ENCODE measurements at places on chromosomes 11 and 22.

DNA sequence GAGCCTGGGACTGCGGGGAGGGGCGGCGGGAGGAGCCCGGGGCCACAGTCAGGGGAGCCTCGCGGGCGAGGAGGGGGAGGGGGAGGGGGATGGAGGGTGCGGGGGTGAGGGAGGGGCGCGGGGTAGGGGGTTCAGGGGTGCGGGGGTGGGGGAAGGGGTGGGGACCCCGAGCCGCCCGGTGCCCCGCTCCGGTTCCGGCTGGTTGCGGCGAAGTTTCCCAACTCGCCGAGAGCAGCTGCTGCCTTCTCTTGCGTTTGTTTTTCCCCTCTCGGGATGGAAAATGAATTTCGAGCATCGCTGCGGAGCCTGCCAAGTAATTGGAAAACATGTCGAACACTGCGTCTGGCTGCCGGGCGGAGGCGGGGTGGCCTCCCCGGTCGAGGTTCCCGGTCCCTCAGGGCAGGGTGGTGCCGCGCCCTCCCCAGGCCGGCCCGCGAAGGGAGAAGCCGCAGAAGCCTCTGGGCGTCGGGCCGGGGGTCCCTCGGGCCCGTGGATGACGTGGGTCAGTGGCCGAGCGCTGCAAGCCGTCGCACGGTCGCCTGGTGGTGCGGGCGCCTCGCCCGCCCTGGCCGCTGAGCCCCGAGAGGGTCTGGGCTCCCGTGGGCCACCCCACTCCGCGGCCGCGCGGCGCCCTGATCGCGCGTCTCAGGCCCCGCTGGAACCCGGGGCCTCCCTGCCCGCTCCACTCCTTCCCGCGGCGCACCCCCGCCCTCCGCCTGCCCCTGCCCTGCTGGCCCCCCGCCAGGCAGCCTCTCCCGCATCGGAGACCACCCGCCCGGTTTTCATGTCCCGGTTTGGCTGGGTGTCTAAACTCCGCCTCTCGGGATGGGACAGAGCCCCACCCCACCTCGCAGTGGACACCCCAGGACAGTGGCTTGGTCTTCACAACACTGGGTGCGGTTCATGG, 12.1 kb downstream of the SPATA19 start:
- DNase-seq: no peak

GRCh38 chr11:117906126-117906525, 23.1 kb downstream of the TMPRSS13 start:
- DNase-seq: no peak

DNA sequence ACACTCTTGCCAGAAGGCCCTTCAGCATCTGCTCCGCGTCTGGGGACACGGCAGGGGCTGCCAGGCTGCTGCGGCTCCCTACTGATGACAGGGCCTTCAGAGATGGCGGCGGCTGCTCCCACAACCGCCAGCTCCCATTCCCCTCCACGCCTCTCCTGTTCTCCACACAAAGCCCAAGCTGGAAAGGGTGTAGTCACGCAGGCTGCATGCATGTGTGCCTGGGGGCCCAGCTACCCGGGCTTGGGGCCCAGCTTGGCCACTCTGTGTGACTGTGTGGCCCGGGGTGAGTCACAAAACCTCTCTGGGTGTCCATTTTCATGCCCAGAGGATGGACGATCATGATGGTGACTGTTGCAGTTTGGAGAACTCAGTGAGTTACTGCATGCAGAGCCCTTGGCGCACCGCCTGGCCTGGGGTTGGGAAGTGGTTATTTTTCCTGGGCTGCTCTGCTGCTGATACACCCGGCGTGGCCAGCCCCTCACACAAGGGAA, 31.7 kb upstream of the PARVB start:
- DNase-seq: no peak

DNA sequence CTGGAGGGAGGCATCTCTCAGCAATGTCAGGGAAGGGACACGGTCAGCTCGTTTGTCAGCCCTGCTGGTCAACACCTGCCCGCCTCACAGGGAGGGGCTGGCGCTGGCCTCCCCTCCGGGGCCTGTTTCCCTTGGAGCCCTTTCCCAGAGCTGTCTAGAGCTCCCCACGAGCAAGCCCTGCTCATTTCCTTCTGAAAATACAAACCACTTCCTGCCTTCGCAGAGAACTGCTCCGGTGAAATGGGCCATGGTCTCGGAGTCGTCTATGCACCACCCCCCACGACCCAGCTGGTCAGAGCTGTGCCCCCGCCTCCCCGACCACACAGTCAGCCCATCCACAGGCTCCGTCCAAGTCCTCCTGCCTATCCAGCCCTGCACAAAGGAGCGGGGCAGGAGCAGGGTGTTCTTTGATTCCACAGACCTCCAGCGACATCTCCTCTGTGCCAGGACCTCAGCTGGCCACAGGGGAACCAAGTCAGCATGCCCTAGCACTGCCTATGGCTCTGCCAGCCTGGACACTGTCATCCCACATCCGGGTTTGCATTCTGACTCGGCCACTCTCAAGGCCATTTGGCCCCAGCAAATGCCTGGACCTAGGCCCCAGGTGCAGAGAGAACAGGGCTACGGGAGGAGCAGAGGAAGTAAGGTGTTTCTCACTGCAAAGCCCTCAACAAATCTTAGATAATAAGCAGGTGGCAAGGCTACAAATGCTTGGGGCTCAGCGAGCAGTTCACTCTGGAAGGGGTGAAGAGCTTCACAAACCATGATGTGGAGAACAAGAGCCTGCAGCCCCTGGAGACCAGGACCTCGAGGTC, 82.1 kb upstream of the WNT11 start:
- peak; percentile 39 for DNase-seq

GRCh38 chr11:68402355-68403031, 58.1 kb upstream of the PPP6R3 start:
- no peak for DNase-seq

DNA sequence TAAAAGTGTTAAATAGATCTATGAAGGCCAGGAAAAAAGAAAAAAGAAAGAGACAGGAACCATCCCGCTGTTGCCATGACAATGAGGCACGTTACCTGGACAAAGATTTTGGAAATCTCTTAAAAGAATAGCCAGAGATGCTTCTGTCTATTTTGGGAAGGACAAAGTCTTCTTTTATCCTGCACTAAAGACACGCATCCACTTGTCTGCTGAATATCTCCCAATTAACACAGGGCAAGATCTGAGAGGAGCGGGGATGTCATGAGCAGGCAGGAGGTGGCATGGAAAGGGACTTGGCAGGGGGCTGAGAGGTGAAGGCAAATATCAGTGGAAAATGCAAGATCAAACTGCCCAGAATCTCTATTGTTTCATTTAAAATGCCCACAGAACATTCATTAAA, 153.8 kb upstream of the BLID start:
- DNase-seq: no peak

DNA sequence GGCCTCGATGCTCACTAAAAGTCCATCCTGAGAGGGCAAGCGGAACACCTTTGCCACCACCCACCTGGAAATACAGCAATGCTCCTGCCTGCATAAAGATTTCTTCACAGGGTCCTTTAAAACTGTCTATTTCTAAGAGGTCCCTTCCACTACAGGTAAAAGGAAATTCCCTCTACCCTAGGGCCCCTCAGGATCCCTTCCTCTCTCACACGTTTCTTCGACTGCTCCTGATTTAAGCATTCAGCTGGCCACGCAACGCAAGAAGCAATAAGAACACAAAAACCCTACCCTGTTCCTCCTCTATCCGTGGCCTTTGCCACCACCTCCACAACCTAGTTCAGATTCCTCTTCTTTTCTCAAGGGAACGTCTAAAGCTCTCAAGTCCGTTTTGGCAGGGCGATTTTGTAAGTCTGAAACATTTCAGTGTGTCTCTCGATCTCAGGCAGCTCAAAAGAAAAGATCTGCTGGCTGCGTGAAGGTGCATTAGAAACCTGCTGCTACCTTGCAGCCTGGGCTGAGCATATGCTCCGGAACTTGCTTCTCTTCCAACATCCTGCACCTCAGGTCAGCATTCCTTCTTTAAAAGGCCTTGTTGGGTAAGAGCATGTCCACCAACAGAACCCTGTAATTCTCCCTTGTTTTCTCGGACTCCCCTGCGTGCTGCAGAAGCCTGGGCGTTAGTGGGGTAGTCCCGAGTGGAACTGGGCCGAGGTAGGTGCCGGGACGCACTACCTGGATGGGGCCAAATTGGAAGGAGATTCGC, 1.6 kb downstream of the LGR4 start:
- no peak for DNase-seq

- no peak for DNase-seq
Measured at GRCh38 chr11:117230999-117231841, 653 bp downstream of the PCSK7 start.

DNA sequence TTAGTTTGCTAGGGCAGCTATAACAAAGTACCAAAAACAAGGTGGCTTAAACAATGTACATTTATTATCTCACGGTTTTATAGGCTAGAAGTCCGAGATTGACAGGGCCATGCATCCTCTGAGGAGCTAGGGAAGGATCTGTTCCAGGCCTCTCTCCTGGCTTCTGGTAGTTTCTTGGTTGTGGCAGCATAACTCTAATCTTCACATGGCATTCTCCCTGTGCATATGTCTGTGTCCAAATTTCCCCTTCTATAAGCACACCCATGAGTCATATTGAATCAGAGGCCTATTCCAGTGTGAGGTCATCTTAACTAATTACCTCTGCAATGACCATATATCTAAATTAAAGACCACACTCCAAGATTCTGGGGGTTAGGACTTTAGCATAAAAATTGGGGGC, 31.3 kb upstream of the MMP13 start:
- DNase-seq: no peak

- DNase-seq: no peak
Measured at GRCh38 chr11:796565-797295, 1.4 kb downstream of the SLC25A22 start.

GRCh38 chr11:877565-877964, 33.0 kb downstream of the CHID1 start:
- no peak for DNase-seq

DNA sequence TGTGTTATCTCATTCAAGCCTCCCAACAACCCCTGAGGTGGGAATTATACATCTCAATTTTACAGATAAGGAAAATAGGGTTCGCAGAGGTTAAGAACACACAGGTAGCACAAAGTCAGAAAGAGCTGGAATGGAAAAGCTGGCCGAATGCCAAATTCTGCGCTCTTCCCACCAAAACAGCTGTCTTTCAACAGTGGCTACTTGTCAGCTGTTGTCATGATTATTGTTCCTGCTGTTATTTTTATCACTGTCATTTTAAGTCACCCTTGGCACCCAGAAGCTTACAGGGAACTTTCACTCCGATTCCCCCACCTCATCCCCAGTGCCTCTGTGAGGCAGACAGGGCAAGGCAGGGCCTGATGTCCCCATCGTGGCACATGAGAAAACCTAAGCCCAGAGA, 74.5 kb upstream of the CSNK2A3 start:
- no peak for DNase-seq

DNA sequence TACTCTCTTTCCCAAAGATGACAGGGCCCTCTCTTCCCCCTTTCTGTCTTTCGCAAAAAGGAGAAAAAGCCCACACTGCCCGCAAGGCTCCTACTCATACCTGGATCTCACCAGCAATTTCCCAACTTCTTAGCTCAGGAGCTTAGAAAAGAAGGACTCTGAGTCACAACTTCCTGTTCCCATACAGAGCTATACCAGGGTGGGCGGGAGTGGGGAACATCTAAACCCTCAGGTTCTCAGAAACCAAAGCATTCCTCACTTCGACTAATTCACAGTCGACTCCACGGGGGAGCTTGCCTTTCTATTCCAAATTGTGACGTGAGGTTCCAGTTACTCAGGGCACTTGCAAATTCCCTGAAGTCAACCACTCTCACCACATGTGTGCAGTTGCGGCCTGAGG, 61.9 kb downstream of the MTNR1B start:
- DNase-seq: no peak

Measured in CD4-positive, alpha-beta T cell treated with Interleukin-6 at 100 ng/mL for 8 hours (primary cell).